EL (cell line): ENCODE measurements at places on chromosomes 4 and X.

DNA sequence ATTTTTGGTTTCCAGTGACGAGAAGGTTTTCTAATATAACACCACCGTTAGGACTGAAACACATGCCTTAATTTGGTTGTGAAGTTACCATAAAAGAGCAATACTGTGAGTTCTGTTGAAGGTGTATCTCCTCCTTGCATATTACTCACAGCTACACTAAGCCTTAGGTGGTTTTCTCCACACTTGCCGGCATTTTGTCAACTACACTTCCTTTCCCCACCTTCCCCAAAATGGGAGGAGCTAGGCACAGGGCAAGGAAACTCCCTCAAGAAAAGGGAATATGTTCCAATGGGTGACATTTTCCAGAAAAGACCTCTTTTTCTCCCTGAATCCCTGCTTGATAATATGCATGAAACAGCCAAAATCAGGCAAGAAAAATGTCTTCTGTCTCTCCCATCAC lies 44.8 kb downstream of the RELL1 start:
- DNase-seq, result no peak

- no peak for DNase-seq
Observed at GRCh38 chrX:40285876-40286275, 188.1 kb upstream of the BCOR start.

- DNase-seq, result no peak
Observed at GRCh38 chr4:19314116-19314515, 937.6 kb upstream of the SLIT2 start.

- DNase-seq, result no peak
Observed at GRCh38 chr4:185852961-185853360, 41.0 kb upstream of the SORBS2 start.
